ENCODE measurements at places on chromosomes 5 and 9.
A peak's percentile ranks its signal among the peaks of the same experiment; 100 is the strongest.

DNA sequence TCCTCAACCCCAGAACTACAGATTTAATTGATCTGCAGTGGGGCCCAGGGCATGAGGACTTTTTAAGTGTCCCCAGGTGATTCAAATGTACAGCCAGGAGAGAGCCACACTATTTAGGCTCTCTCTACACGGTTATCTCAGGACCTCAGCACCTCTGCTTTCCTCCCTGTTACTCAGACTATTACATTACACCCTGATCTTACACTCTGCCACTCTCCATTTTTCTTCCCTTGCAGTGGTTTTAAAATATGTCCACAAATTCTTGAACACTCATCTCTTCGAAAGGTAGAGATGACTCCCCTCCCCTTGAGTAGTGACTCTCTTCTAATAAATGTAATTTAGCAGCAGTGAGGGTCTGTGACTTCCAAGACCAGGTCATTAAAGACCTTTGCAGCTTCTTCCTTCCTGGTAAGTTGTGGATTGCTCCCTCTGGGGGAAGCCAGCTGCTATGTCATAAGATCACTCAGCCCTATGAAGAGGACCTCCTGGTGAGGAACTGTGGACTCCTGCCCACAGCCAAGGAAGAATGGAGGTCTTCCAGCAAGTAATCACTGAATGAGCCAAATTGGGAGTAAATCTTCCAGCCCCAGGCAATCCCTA, 87.5 kb upstream of the SSBP2 start:
- no peak for DNase-seq

GRCh38 chr9:16871336-16872151, 1.1 kb upstream of the BNC2 start:
- DNase-seq: peak; percentile 56

DNA sequence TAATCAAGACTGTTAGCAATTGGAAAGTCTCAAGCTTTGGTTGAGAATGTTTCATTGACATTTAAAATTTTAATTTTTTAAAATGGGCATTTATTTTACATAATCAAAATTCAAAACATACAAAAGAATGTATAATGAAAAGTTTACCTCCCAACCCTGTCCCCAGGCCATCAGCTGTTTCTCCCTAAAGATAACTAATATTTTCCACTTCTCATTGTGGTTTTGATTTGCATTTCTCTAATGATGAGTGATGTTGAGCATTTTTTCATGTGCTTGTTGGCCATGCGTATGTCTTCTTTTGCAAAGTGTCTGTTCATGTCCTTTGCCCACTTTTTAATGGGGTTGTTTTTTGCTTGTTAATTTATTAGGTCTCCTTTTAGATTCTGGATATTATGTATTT, 11.4 kb upstream of the MACIR start:
- DNase-seq: no peak

DNA sequence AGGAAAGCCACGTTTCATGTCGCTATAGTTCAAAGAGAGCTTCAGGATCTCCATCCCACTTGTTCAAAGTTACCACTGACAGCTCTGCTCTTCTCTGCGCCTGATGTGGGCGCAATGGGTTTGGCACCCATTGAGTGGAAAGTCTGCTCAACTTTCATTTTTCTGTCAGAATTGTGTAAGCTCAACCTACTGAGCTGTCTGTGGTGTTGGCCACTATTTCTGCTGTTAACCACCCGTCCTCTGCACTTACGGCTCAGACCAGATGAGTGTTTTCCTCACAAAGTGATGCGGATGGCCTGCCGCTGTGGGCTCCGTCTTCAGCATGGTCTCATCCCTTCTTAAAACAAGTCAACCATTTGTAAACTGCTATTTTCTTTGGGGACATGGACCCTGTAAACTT, 131.2 kb downstream of the WNK2 start:
- DNase-seq: no peak

- peak; percentile 94 for DNase-seq
Measured at GRCh38 chr9:82332018-82332773, 343.6 kb downstream of the SPATA31D1 start.

DNA sequence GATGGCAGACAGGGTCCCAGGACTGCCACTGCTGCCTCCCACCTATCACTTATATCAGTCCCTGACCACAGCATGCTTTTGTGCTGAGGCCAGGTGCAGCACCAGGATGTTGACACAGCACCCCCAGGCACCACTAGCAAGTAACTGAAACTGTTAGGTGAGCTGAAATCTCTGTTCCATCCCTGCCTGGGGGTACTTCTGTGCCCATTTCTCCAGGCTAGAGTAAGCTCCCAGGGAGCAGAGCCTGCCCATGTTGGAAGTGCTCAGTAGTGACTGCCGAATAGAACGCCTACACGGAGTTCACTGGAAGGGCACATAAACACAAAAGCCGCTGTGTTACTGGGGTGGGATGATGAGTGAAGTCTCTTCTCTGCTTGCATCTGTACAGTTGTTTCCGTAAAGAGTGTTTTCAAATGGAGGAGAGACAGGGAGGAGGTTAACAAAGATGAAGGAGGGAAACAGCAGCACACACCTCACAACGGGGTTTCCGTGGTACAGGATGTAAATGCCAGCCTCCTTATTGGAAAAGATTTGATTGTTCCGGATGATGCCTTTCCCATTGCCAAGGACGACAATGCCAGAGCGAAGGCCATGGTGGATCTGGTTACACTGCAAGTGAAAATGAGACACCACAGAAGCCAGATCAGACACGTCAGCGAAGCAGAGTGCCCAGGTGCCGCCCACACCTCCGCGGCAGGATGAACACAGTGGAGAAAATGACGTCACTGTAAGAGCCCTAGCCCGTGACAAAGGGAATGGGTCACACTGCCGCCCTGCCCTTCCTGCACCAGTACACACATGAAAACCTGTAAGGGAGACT, 43.1 kb downstream of the POLR1E start:
- peak; percentile 42 for DNase-seq

DNA sequence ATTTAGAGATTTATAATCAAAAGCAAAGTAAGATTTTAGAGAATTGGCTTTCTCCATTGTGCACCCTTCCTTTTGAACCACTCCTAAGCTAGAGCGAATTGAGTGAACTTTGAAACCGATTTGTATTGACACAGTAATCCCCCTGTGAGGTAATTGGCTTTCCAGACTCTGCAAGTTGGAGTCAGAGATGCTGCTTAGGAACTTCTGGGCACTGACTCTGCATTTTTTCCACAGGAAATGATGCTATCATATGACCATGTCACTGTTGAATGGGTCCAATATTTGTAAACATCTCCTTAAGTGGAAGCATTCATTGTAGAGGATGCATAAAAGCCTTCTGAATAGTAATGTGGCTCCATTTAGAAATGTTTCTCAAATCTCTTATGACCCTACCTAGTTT, 394.4 kb upstream of the ZNF608 start:
- no peak for DNase-seq

DNA sequence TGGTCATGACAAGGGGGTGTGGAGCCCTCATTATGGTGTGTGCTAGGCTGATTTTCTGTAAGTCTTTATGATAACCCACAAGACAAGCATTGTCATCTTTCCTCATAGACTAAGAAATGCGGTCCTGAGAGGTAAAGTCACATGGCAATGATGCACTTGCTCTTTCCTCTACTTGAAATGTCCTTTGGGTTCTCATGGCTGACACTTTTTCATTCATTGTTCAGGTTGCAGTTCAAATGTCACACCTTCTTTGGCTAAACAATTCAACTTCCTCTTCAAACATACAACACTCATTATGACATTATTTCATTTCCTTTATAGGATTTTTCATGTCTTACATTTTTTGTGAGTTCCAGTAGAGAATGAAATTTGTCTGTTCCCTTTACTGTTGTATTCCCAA, 323.6 kb upstream of the PRR16 start:
- DNase-seq: no peak

DNA sequence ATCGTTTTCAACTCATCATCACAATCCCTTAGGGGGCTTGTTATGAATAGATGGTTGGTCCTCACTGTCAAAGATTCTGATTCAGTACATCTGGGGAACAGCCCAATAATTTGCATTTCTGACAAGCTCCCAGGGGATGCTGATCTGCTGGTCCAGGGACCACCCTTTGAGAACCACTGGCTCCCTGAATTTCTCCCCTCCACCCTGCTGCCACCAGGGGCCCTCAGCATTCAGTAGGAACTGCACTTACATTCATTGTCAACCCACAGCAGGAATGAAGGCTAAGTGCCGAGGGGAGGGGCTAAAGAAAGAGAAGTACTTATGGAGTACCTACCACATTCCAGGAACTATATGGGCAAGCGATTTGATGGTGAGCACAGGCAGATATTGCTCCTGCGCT, 85.9 kb downstream of the BOD1 start:
- no peak for DNase-seq

GRCh38 chr9:91425271-91425670, 1.6 kb upstream of the NFIL3 start:
- DNase-seq: no peak

DNA sequence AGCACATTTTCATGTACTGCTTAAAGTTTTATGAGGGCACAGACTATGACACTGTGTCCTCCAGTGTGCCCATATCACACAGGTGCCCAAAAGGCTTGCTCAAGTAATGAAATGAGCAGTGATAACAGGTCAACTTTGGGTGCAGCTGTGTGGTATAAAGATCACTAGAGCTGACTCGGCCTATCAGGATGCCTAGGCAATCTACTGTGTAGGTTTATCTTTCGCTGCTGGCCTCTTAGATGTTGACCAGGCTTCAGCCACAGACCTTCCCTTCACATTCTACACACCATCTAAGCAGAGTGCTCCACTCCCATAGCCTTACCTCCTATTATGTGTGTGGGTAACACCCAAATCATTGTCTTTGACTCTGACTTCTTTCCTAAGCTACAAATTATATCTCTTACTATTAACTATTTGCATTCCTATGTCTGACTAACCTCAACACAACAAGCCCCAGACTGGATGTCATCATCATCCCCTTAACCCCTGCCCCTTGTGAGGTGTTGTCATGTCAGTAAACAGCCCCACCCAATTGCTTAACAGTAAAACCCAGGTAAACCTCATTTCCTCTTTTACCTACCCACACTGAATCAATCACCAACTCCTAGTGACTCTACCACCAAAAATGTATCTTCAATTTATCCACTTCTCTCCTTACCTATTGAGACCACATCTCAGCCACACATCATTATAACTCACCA, 2.5 kb downstream of the SREK1IP1 start:
- DNase-seq: peak; percentile 95

DNA sequence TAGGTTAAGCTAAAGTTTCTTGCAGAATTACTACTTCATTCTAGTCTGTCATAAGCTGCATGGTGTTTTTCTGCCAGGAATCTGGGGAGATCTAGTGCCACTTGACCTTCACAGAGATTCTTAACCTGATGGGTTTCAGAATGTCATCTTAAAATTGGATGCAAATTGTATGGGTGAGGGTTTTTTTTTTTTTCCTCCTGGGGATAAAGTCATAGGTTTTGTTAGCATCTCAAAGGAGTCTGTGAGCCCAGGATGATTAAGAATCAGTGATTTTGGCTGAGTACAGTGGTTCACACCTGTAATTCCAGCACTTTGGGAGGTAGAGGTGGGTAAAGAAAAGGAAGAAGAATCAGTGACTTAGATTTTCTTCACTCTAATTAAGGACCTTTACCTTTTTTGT, 51.2 kb downstream of the NIM1K start:
- DNase-seq: no peak

GRCh38 chr5:6261256-6261655, 117.1 kb downstream of the MED10 start:
- DNase-seq: peak; percentile 8

Measured in RWPE1 (cell line).